ENCODE measurements at places on chromosomes 16 and 17.

DNA sequence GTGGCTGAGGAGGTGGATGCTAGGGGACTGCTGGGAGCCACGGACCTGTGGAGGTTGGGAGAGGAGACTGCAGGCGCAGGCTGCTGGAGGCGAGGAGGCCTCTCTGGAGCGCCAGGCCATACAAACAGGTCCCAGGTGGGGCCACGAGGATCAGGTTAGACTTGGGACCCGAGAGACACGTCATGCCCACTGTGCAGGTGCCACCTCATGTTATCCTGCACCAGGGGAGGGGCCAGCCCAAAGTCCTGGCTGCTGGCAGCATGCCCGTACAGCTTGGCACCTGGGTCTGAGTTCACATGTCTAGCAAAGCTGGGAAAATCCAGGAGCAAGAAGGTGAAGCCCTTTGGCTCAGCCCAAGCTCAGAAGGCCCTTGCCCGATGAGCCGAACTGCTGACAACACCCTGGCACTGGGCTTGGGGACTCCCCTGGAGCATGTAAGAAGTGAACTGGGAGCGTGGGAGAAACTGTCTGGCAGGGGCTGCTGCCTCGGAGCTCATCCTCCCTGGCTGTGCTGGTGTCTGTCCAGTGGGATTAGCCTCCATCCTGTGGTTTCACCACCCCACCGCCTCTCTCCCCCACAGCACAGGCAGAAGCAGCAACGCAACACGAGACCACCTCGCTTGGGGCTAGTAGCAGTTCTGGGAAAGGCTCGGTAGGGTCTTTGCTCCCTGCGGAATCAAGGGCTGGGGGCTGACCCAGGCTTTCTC is 5.3 kb downstream of the ARHGDIA start:
- DNase-seq: no peak

DNA sequence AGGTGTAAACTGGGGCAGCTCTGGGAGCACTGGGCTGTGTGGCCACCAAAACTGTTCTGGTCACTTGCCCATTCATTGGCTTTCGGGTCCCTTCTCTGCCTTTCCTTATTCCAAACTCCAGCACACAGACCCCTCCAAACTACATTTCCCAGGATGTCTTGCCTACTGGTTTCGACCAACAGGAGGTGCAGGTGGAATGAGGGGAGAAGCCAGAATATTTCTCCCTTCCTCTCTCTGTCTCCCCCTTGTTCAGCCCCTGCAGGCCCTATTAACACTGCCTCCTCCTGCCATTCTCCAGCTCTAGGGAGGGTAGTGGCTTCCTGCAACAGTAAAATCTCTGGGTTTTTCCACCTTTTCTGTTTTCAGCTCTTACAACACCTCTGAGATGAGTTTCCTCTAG is 13.2 kb upstream of the NAGPA start:
- no peak for DNase-seq

GRCh38 chr16:7090628-7091115 is 242.0 kb upstream of the RBFOX1 start:
- DNase-seq: no peak

DNA sequence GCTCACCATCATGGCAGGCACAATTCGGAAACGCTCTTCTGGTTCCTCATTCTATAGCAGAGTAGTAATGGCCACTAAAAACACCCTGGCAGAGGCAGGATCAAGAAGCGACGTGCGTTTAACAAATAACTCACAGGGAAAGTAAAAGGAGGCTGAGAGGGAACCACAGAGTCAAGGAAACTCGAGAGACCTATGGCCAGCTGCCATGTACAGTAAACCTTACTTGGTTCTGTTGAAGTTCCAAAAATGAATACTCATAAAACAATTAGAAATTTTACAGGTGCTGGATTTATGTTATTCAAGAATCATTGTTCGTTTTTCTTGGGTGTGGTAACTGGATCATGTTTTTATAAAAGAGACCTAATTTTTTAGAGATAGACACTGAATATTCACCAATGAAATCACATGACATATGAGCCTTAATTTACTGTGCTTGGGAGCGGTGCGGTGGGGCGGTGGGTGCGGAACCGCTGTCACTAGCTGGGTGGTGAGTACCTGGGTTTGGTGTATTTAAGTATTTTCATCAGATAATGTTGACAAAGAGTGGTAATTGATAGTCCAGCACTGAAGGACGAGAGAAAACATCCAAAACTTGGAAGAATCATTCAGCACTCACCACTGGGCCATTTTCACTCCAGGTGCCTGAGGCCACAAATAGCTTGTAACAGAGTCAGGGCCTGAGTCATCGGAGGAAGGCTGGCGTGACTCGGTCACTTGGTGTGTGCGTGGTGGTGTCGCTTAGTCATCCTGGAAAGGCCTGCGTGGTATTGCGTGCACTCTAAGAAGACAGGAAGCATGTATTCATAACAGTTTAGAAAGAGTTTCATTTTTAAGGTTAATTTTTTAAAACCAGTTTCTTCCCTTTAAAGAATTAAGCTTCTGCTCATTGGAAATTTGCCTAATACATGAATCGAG is 135.4 kb upstream of the CHMP6 start:
- peak; percentile 72 for DNase-seq

- DNase-seq: no peak
Observed at GRCh38 chr16:70594569-70594968, 51.8 kb upstream of the IL34 start.

- DNase-seq: no peak
Observed at GRCh38 chr17:75271955-75272847, 1.2 kb upstream of the MIF4GD start.

DNA sequence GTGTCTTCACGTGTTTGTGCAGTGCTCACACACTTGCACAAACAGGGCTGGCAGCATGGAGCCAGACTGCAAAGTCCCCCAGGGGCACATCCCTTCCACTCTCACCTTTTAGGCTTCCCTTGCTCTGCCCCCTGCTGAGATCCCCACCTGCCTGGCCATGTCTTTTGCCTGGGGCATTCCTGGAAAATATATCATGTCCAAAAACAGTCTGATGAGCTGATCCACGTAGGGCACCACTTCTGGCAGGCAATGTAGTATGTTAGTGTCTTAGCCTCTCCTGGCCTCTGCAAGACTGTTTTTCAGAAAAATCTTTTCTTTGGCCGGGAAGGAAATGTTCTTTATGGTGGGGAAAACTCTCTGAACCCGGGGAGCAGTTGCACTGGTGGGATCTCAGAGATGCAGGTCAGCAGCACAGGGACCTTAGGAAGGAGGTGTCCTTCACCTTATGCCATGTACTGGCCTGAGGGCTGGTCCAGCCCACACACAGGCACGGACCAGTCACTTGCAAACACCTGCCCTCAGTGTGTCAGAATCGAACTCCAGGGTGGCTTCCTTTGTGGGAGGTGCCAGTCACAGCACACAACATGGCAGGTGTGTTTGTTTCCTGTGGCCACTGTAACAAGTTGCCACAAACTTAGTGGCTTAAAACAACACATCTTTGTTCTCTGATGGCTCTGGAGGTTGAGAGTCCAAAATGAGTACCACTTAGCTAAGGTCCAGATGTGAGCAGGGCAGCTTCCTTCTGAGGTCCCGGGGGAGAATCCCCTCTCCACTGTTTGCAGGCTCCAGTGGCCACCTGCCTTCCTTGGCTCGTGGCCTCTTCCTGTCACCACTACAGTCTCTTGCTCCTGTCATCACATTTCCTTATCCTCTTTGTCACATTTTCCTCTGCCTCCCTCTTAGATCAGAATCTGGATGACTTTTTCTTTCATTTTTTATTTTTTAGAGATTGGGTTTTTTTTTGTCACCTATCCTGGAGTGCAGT is 46.6 kb downstream of the MPRIP start:
- no peak for DNase-seq

- no peak for DNase-seq
Observed at GRCh38 chr16:71916397-71916920, 21.1 kb downstream of the IST1 start.

DNA sequence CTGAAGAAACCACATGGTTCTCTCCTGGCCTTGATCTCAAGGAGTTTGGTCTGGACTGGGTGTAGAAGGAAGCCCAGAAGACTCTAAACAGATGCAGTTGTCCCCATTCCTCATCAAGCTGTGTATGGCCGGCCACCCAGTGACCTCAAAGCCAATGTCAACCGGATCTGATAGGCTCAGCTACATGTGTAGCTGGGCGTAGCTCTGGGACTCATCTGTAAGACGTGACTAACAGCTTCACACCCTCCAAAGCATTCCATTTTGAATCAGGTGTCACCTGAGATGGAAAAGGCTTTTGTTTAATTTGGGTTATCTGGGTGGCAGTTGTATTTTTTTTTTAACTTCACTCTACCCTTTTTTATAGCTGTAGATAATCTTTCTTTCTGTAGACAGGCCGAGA is 130.4 kb downstream of the ABCC12 start:
- DNase-seq: no peak

- no peak for DNase-seq
Observed at GRCh38 chr16:25747160-25747758, 55.5 kb downstream of the HS3ST4 start.

DNA sequence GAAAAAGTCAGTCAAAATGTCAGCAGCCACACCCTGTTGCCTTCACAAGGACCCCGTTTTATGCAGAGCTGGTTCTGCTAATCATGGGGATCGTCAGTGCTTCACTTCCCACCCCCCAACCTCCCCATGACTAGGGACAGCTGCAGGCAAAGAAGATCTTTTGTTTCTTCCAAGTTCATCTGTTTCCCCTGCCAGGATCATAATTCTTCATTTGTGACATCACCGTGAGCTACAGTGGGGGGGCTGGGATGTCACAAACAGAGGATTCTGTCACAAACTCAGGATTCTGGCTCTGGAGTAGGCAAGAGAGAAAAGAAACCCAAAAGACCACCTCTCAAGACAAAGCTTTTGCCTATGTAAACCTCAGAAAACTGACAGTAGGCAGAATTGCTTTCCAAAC is 24.7 kb downstream of the DNAJC7 start:
- no peak for DNase-seq

DNA sequence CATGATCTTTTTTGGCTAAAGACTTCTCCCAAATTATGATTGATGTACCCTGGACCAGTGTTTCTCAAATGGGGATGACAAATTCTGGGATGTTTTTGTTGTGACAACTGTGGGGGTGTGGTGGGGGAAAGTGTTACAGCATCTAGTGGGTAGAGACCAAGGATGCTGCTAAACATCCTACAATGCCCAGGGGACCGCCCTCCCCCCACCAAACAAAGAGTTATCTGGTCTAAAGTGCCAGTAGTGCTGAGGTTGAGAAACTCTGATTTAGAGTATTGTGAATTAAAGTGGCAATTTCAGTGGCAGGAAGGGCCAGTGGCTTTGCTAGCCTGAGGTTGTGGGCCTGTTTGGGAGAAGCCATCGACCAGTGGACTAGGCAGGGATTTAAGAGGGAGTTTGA is 33.3 kb downstream of the SLC47A2 start:
- no peak for DNase-seq

DNA sequence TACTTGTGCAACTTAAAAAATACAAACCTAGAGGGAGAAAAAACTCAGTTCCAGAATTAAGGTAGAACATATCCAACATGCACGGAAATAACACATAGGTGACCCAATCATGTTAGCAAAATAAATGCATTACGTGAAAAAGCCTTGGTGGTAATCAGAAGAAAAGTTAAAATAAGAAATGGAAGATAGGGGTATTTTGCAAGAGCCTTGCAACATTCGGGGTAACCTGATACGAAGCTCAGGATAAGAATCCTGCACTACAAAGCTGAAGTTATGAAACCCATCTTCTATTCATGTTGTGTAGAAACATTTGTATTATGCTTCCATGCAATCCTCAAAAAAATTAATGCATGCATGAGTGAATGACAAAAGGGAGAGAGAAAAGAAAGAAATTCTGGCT is 33.1 kb downstream of the CHCT1 start:
- no peak for DNase-seq

GRCh38 chr17:2174468-2175293 is 119.8 kb downstream of the HIC1 start:
- DNase-seq: no peak

GRCh38 chr17:9725575-9725974 is 65.8 kb downstream of the DHRS7C start:
- no peak for DNase-seq

- no peak for DNase-seq
Observed at GRCh38 chr17:34652021-34652555, 72.7 kb downstream of the TMEM132E start.

GRCh38 chr17:5499476-5500231 is 13.3 kb downstream of the MIS12 start:
- no peak for DNase-seq

DNA sequence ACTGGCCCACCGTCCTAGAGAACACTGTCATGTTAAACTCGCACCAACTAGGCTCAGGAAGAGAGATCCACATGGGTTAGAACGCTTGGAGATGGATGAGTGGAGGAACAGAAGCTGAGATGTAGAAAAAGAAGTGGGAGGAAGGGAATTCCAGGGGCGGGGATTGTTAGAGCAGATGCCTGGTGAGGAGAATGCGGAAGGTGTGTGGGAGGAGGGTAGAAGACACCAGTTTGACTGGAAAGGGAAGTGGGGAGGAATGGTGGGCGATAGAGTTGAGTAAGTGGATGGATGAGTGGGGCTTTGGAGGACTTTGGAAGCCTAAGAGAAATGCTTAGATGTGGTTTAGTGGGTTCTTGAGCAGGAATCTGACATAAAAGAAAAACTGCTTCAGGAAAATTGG is 37.4 kb downstream of the DHX38 start:
- DNase-seq: no peak

- DNase-seq: no peak
Observed at GRCh38 chr17:15083225-15083624, 181.9 kb downstream of the PMP22 start.

GRCh38 chr16:720447-720989 is 428 bp upstream of the ANTKMT start:
- DNase-seq: peak; percentile 60

DNA sequence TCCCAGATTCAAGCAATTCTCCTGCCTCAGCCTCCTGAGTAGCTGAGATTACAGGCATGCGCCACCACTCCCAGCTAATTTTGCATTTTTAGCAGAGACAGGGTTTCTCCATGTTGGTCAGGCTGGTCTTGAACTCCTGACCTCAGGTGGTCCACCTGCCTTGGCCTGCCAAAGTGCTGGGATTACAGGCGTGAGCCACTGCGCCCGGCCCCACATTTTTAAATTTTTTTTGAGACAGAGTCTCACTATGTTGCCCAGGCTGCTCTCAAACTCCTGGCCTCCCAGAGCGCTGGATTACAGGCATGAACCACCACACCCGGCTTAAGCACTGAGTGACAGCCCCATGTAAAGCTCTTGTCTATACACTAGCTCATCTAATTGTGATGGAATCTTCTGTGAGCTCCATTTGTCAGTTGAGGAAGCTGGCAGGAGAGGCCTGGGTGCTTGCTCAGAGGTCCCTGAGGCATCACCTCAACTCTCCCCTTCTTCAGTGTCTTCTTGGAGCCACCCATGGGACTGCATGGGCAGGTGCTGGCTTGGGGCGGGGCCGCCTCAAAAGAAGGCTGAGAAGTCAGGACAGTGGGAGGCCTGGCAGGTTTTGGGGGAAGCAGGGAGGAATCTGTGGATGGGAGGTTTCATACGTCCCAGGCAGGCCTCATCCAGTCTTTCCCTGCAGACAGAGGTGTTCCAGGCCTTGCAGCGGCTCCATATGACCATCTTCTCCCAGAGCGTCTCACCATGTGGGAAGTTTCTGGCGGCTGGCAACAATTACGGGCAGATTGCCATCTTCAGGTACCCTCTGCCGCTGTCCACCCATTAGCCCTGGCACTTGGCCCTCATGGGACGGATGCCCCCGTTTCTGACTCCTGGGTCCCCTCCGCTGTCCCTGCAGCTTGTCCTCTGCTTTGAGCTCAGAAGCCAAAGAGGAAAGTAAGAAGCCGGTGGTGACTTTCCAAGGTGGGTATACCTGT is 1.5 kb downstream of the THOC6 start:
- no peak for DNase-seq
